ENCODE measurements at places on chromosomes 3 and 15. TPM values are rescaled to one million over a fixed set of nuclear protein-coding genes. Genes with fewer than 3 reads are reported as not detected.

Gene SLC28A1
- 0.07 TPM for polyA plus RNA-seq

Gene SLC15A2
- polyA plus RNA-seq: 2.1 TPM

Gene RETNLB
- polyA plus RNA-seq: not detected

Gene SPINT1
- polyA plus RNA-seq: 0.43 TPM

Gene SPESP1
- polyA plus RNA-seq: 5.3 TPM

Gene ROBO2
- 0.15 TPM for polyA plus RNA-seq

Measured in heart right ventricle (tissue), 16 donors.